ENCODE measurements at places on chromosomes 12 and 14.

DNA sequence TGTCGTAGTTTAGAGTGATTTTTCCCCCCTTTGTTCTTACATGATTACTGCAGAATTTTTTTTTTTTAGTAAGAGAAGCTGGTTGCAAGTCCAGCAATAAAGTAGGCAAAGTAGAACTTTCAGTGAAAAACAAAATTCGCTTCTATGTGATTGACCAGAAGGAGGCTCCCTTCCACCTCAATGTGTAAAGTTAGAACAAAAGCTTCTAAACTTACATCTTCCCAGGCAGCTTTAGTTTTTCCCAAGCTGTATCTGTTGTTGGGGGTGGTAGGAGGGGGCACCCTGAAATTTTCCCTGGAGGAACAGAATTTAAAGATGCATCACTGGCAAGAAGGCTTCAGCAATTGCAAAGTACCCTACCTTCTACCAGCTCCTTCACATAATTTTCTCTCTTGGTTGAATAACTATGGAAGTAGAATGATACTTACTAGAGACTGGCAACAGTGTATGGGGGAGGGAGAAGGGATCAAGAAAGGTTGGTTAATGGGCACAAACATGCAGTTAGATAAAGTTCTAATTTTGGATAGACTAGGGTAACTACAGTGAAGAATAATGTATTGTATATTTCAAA lies 87.3 kb upstream of the E2F7 start:
- DNase-seq: no peak

GRCh38 chr14:51811706-51812105 lies 48.7 kb upstream of the GNG2 start:
- no peak for DNase-seq

GRCh38 chr12:101407049-101407435 lies 530 bp downstream of the ARL1 start:
- DNase-seq: no peak

- no peak for DNase-seq
Observed at GRCh38 chr12:3615862-3616261, 124.9 kb downstream of the PRMT8 start.

DNA sequence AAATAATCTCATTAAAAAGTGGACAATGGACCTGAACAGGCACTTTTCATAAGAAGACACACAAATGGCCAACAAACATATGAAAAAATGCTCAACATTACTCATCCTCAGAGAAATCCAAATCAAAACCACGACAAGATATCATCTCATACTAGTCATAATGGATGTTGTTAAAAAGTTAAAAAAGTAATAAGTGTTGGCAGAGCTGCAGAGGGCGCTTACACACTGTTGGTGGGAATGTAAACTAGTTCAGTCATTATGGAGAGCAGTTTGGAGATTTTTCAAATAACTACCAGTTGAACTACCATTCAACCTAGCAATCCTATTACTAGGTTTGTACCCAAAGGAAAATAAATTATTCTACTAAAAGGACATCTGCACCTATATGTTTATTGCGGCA lies 47.2 kb downstream of the FOXG1 start:
- DNase-seq: no peak

DNA sequence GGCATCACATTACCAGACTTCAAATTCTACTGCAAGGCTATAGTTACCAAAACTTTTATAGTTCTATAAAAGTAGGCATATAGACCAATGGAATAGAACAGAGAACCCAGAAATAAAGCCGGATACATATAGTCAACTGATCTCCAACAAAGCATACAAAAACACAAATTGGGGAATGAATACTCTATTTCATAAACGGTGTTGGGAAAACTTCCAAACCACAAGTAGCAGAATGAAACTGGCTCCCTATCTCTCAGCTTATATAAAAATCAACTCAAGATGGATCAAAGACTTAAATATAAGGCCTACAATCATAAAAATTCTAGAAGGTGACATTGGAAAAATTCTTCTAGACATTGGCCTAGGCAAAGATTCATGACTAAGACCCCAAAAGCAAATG lies 187.9 kb upstream of the PLXNC1 start:
- no peak for DNase-seq

GRCh38 chr12:54689984-54690383 lies 41.8 kb upstream of the DCD start:
- no peak for DNase-seq

DNA sequence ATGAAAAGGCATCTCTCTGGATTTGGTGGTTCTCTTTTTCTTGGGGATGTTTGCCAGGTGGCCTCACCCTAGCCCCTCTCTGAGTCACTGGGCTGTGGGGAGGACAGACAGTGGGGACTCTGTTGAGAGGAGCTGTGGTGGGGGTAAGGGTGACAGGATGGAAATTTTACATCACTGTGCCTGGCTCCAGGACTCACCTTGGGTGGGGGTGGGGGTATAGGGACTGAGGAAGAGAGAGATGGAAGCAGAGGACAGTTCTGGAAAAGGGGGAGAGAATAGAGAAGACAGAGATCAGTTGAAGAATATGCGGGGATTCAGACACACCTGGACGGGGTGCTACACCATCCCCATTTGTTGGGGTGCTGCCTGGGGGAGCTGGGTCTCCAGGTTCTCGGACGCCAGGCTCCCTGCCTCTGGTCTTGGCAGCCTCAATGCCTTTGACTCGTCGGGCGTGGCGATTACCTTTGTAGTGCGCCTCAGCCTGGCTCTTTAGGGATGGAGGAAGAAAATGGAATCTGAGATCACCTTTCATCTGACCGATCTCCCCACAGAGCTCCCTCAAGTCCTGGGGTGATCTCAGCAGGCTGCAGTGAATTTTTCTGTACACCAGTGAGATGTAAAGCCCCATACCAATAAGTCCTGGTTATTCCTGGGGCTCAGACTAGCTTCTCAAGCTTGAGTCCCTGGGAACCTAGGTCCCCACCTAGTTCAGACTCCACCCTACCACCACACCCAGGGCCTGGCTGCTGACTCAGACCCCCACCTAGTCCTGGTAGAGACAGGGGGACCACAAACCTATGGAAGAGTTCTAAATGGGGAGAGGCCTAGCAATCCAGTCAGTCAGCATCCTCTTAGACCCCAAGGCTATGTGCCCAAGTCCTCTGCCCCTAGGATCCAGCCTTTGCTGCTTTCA lies 9.6 kb upstream of the GPR84 start:
- DNase-seq: no peak

- DNase-seq: no peak
Observed at GRCh38 chr12:116639765-116640164, 80.6 kb downstream of the MAP1LC3B2 start.

DNA sequence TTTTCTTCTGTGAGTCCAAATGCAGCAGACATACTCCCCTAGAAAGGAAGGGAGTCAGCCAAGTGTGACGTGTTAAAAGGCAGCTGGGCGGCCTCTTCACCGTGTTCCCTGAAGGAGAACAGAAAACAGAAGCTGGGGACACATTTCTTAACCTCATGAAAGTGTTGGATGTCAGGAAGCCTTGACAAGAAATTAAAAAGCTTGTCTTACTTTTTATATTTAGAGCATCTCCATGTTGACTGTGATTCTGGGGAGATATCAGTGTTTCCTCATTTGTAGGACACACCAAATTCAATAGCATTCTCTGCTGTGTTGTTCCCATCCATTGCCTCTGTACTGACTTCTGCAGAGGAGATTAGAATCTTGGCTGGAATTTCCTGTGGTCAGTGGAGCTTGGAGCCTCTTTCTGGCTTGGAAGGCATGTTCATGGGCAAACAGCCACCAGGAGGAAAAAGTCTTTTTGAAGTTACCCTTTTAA lies 93.7 kb downstream of the RMST start:
- DNase-seq: no peak

DNA sequence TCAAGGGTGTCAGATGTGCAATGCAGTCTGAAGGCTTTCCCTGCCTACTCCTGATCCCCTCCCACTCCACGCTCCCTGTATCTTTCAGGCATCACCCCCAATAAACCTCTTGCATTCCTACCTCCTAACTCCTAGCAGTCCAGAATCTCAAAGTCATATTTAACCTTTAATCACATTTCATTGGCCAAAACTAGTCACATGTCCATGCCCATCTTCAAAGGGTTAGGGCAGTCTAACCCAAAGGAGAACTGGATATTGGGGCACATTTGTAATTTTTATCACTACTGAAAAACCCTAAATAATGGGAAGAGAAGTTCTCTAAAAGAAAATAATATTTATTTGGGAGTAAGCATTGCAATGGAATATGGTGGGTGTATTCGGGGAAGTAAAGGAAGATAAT lies 5.4 kb upstream of the C12orf75 start:
- DNase-seq: no peak

DNA sequence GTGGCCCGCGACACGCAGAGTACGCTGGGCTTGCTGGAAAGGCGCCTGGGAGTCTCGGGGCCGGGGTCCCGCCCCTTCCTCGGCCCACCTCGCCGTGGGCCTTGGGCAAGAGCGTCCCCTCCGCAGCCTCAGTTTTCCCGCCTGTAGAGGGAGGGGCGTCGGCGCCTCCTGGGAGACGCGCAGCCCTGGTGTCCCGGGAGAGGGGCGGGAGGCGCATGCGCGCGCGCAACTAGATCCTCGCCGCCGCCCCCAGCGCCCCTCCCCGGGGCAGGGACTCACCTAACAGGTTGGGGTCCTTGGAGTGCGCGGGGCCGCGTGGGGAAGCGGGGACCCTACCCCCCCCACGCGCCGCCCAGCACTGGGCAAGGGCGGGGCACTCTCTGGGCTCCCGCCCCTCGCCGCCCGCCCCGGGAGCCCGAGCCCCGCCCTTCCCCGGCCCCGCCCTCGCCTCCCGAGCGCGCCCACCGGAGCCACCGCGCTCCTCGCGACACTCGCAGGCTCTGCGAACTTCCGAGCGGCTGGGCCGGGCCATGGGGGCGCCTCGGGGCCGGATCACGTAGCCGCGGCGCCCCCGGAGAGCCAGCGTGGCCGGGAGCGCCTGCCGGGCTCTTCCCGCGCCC lies at the start of gene KIF26A:
Gene KIF26A, plus strand, starts transcription at position 490 of the 620 bp plus-strand sequence. CDS start 136 bp downstream, outside the sequence.
- no peak for DNase-seq

DNA sequence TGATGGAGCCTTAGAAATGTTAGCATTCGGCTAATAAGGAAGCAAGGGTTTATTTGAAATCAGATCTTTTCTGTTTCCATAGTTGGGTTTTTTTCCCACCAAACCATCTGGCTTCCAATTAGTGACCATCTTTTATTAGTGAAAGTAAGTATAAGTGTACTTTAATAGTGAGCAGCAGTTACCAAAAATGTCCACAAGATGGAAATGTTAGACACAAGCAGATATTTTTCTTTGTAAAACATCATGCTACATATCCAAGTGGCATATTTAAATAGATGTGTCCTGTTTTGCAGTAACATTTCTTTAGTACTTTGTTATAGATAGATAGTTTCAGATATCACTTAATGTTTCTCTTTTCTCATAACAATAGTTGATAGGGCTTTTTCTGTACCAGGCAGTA lies 28.8 kb downstream of the YEATS4 start:
- no peak for DNase-seq

GRCh38 chr14:41623736-41624135 lies 17.1 kb downstream of the LRFN5 start:
- DNase-seq: no peak

DNA sequence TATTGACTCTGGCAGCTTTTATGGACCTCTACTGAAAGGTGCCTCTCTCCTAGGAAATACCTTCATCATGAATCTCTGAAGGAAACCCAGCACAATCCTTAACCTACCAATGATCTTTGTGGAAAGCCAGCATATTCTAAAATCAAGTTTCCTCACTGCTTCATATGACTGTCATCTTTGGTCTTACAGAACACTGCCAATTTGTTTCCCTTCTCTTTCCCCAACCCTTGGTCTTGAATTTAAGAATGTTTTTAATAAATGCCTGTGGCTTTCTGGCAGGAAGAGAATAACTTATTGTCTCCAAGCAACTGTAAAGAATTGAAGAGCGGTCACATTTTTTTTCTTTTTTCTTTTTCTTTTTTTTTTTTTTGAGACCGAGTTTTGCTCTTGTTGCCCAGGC lies 427.6 kb downstream of the IPO8 start:
- DNase-seq: no peak

DNA sequence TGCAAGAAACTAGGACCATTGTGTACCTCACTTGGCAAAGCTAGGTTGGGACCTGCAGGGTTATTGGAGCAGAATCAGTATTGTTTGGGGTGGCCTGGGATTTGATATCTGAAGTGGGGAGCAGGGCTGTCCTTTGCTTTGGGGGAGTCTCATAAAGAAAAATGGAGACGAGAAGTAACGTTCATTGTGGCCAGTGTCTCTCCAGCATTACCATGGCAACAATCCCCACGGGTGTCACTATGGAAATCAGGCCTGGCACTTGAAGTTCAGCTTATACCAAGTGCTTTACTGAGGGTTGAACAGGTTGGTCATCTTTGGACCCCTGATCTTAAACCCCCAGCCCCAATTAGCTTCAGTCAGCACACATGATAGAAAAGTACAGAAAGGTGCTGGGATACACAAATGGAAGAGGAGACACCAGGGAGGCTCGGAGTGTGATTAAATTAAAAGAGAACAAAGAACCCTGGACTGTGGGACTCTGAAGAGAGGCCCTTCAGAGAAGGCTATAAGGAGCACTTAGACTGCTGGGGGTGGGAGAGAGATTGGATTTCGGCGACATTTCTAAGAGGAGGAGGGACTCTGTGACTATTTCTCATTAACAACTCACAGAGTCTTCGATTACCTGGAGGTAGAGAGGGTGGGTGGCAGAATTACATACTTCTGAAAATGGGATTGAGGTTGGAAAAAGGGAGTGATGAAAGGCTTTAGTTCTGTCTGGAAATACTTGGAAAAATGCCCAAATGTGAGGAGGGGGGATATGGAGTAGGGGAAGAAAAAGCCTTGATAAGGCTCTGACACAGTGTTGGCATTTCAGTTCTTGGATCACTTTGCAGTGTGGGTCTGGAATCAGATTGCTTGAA lies 3.7 kb downstream of the KIF5A start:
- DNase-seq: no peak

DNA sequence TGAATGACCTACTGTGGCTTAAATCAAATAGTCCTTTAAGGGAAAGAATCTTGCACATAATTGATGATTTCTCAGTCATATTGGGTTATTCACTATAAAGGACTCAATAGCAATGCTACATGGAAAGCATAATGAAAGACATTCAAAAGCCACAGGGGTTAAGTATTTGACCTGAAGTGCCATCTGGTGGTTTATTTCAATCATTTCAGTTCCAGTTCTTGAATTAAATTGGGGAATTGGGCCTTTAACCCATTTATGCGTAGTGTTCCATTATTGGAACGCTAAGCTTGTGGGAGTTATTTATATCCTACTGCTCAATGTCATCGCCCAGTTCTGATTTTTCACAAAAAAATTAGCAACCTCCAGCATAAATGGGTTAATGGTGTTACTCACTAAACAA lies 41.3 kb upstream of the C12orf71 start:
- no peak for DNase-seq

DNA sequence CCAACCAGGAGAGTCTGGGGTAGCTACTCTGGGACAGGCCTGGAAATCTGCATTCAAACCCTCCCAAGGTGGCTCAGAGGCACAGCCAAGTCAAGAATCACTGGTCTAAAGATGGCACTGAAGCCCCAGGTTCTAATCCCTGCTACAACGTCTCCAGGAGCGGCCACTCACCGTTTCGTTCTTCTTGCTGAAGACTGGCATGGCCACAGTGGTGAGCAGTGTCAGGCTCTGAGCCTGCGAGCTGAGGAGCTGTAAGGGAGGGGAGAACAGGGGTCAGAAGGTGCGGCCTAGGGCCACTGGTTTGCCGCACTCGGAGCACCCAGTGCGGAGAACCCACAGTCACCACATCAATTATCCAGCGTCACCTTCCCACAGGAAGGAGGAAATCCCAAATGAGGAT lies 38.8 kb downstream of the CACNA2D4 start:
- no peak for DNase-seq

Measured in activated naive CD4-positive, alpha-beta T cell (primary cell).